ENCODE measurements at places on chromosomes 3 and 15. TPM values are rescaled to one million over a fixed set of nuclear protein-coding genes. Genes with fewer than 3 reads are reported as not detected.

DNA sequence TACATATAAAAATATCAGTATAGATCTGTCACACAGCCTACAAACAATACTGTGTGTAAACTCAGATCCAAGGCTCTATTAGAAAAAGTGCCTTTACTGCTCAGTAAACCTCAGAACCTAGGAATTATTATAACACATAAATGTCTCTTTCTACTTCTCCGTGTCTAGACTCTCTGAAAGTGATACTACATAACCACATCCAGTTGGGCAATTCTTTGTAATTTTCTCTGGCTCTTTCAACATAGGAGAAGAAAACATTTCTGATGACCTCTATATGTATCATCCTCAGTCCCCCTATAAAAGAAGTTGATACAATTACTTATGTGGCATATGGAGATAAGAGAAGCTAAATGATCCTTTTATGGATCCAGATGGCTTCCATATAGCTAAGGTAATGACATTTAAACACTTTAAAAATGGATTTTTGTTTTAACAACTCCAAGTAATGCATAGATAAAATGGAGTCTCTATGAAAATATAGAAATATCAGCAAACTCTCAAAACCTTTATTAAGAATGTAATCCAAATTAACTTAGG lies 104.5 kb downstream of the LSAMP start:
- H3K27ac ChIP-seq, result no peak overlapping the region
- peaks cover 15% of the 10 kb centered on the region for H3K4me1 ChIP-seq
- H3K27me3 ChIP-seq, result no peaks in the 10 kb centered on the region
- DNase-seq, result no peak

DNA sequence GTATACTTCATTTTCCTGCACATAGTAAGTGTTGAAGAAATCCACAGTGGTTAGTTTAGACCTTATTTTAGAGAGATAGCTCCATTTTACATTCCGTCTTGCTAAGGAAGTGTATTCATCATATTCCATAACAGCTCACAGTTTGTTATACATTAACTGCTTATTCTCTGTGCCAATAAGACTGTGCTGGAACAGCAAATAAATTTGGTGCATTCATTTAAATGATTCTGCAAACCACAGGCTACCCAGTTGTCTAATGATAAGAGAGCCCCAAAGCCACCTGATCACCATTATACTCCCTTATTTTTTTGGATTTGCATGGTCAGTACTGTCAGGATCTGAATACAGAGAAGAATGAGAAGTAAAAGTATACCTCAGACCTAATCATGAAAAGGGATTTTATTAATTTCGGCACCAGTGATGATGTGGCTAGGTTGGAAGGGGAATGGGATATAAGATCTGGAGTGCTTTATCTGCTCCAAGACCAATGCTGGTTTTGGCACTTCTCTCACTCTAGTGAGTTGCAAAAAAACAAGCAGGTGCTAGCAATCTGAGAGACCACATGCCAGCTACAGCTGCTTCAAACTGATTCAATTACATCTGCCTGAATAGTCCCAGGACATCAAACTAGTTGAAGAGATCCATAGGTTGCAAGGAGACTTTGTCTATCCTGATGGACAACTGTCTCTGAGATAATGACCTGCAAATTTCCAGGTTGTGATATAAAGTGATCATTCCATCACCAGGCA lies 254.8 kb downstream of the ZBTB20 start:
- no peak for DNase-seq
- H3K4me3 ChIP-seq, result no peak overlapping the region
- H3K27me3 ChIP-seq, result no peaks in the 10 kb centered on the region
- no peaks in the 10 kb centered on the region for H3K4me1 ChIP-seq

DNA sequence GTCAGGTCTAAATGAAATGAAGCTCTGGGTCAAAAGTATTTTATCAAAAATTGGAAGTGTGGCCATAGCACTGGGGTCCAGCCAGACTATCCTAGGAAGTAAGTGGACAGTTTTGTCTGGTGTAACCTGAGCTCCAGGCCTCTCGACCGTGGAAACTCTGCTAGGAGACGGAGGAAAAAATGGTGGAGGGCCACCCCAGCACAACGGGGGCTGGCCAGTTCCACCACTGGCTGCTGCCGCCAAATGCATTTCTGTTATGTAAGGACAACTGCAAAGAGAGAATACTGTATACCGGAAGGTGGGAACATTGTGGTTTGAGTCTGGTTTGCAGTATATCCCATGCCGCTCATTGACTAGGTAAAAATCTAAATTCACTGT lies 235.7 kb downstream of the GREM1 start:
- no peaks in the 10 kb centered on the region for H3K36me3 ChIP-seq
- no peaks in the 10 kb centered on the region for H3K27me3 ChIP-seq
- peak; percentile 49 for DNase-seq

The AADACL2 gene
- not detected for total RNA-seq

The HDC gene
- total RNA-seq, result 0.31 TPM

DNA sequence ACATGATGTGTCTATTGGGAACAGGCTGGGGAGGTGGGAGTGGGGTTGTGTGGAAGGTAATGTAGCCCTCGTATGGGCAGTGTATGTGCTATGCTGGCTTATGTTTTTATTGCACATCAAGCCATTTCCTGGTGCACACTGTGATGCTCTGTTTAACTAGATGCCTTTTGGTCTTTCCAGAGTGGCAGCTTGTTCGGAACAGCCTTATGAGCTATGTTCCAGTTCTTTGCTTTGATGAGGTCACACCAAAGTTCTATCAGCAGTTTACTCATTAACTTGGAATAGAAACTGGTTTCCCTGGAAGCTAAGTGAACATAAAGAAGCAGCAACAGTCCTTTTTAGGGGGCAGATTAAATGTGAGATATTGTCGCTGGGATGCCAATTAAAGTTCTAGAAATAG lies 133.9 kb downstream of the DIPK2A start:
- H3K4me3 ChIP-seq, result no peak overlapping the region
- H3K27ac ChIP-seq, result no peak overlapping the region
- H3K27me3 ChIP-seq, result no peaks in the 10 kb centered on the region

DNA sequence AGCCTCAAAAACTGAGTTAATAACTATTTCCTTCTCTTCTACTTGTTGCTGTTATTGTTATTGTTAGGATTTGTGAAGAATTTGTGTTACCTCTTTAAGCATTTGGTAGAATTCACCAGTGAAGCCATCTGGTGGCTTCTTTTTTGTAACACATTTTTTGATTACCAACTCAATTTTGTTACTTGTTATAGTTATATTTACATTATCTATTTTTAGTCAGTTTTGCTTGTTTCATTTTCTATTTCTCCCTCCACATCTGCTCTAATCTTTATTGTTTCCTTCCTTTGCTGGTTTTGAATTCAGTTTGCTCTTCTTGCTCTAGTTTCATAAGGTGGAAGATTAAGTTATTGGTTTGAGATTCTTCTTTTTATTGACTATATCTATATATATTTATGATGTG lies 3.7 kb upstream of the SLC9C1 start:
- no peaks in the 10 kb centered on the region for H3K27me3 ChIP-seq
- no peak overlapping the region for H3K4me3 ChIP-seq
- H3K4me1 ChIP-seq, result peaks cover 5% of the 10 kb centered on the region
- no peaks in the 10 kb centered on the region for H3K36me3 ChIP-seq
- no peak for DNase-seq

GRCh38 chr3:13173186-13173585 lies 100.0 kb upstream of the IQSEC1 start:
- no peak overlapping the region for H3K4me3 ChIP-seq
- no peak overlapping the region for H3K27ac ChIP-seq
- no peaks in the 10 kb centered on the region for H3K36me3 ChIP-seq
- H3K4me1 ChIP-seq, result no peaks in the 10 kb centered on the region
- DNase-seq, result no peak

- no peak overlapping the region for H3K4me3 ChIP-seq
- H3K27ac ChIP-seq, result no peak overlapping the region
- DNase-seq, result no peak
- H3K4me1 ChIP-seq, result no peaks in the 10 kb centered on the region
- H3K27me3 ChIP-seq, result no peaks in the 10 kb centered on the region
Observed at GRCh38 chr3:28756056-28756455, 407.4 kb upstream of the AZI2 start.

DNA sequence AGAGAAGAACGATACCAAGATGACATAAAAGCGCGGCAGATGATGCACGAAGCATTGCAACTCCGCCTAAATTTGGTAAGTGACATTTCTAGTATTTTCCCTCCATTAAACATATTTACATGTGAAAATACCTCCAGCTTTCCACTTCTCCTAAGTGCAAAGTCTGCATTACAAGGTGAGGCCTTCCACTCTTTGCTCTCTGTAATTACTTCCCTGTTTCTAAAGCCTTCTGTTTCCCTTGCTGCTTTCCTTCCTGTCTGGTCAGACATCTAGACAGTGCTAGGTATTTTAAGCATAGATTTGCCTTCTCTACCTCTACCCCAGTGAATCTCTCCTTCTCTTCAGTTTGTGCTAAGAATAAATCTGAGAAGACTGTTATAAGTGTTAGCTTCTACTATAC lies 1.9 kb downstream of the P2RY12 start:
- H3K4me1 ChIP-seq, result no peaks in the 10 kb centered on the region
- H3K4me3 ChIP-seq, result no peak overlapping the region
- H3K36me3 ChIP-seq, result peaks cover 28% of the 10 kb centered on the region
- no peak for DNase-seq

DNA sequence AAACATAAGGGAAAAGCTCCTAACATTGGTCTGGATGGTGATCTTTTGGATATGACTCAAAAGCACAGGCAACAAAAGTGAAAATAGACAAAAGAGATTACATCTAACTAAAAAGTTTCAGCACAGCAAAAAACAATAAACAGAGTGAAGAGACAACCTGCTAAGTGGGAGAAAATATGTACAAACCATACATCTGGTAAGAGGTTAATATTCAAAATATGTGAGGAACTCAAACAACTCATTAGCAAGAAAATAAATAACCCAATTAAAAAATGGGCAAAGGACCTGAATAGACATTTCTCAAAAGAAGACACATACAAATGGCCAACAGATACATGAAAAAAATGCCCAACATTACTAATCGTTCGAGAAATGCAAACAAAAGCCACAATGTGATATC lies 19.0 kb upstream of the NR1I2 start:
- H3K36me3 ChIP-seq, result no peaks in the 10 kb centered on the region
- no peak for DNase-seq
- no peak overlapping the region for H3K27ac ChIP-seq

The CCDC33 gene
- total RNA-seq, result 2.8 TPM

- H3K36me3 ChIP-seq, result no peaks in the 10 kb centered on the region
- no peak overlapping the region for H3K4me3 ChIP-seq
- H3K4me1 ChIP-seq, result no peaks in the 10 kb centered on the region
- DNase-seq, result no peak
- no peak overlapping the region for H3K27ac ChIP-seq
- peaks cover 5% of the 10 kb centered on the region for H3K27me3 ChIP-seq
Observed at GRCh38 chr3:185164428-185165217, 11.8 kb upstream of the C3orf70 start.

DNA sequence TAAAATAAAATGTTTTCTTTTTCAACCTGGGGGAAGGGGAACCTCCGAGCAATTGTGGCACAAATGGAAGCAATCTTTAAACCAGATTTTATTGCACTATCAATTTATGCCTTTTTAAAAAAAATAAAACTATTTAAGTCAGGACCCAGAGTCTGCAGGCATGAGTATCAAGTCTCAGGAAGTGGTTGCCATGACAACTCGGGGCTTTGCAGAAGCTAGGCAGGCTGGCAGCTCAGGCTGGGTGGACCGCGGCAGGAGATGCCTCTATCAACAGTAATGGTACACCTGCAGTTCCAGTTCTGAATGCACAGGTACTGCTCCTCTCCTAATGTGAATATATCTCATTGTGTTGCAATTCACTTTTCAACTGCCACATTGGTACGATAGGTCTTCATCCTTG lies 447.7 kb downstream of the GABRG3 start:
- no peak overlapping the region for H3K27ac ChIP-seq
- H3K27me3 ChIP-seq, result no peaks in the 10 kb centered on the region
- H3K4me1 ChIP-seq, result no peaks in the 10 kb centered on the region
- H3K36me3 ChIP-seq, result no peaks in the 10 kb centered on the region
- H3K4me3 ChIP-seq, result no peak overlapping the region

The EFCAB12 gene
- total RNA-seq, result 1.2 TPM

The C3orf20 gene
- not detected for total RNA-seq

- peaks cover 9% of the 10 kb centered on the region for H3K4me1 ChIP-seq
- no peaks in the 10 kb centered on the region for H3K27me3 ChIP-seq
- H3K36me3 ChIP-seq, result peaks cover 19% of the 10 kb centered on the region
- DNase-seq, result no peak
- no peak overlapping the region for H3K4me3 ChIP-seq
Observed at GRCh38 chr15:63535689-63536088, 31.3 kb downstream of the USP3 start.

- H3K27me3 ChIP-seq, result no peaks in the 10 kb centered on the region
- no peaks in the 10 kb centered on the region for H3K4me1 ChIP-seq
- no peak for DNase-seq
- H3K4me3 ChIP-seq, result no peak overlapping the region
Observed at GRCh38 chr15:71390096-71390495, 274.8 kb downstream of the THSD4 start.

- no peak overlapping the region for H3K4me3 ChIP-seq
- H3K4me1 ChIP-seq, result no peaks in the 10 kb centered on the region
- no peak overlapping the region for H3K27ac ChIP-seq
- no peaks in the 10 kb centered on the region for H3K27me3 ChIP-seq
- DNase-seq, result no peak
Observed at GRCh38 chr15:39487458-39487735, 93.5 kb upstream of the THBS1 start.

GRCh38 chr3:55885721-55886120 lies 398.6 kb upstream of the WNT5A start:
- no peak for DNase-seq
- no peak overlapping the region for H3K27ac ChIP-seq
- H3K4me1 ChIP-seq, result no peaks in the 10 kb centered on the region
- H3K36me3 ChIP-seq, result no peaks in the 10 kb centered on the region

GRCh38 chr3:23676093-23676492 lies 129.7 kb upstream of the UBE2E1 start:
- no peaks in the 10 kb centered on the region for H3K4me1 ChIP-seq
- no peak overlapping the region for H3K27ac ChIP-seq
- no peaks in the 10 kb centered on the region for H3K36me3 ChIP-seq
- H3K27me3 ChIP-seq, result peaks cover 21% of the 10 kb centered on the region

DNA sequence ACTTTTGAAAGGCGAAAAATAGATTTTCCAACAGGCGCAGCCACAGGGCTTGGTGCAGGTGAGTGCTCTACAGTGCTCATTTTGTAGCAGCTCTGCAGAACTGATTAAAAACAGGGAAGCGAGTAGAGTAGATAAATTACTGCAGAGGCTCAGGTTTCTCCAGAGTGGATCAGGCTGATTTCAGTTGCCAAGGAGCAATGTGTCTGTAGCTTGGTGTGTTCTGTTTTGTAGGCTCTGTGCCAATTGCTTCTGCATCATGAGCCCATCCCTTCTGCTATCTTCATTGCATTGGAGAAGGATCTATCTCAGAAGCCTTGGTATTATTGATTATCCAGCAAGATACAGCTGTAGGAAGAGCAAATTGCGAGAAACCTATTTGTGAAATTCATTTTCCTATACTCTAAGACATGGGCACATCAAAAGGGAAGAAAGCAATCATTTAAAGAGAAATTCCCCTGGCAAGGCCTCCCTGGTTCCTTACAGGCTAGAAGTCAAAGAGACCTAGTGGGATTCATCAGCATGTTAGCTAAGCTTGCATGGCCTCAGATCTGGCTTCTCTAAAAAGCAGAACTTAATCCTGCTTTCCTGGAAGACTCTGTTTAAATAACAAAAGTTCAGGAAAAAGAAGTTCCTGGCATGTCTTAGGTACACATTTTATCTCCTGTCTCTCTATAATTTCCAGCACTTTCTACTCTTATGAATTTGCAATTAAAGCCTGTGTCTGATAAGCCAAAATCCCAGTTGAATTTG lies 432.4 kb upstream of the ATP10A start:
- no peak for DNase-seq
- no peaks in the 10 kb centered on the region for H3K27me3 ChIP-seq
- no peaks in the 10 kb centered on the region for H3K36me3 ChIP-seq
- H3K4me3 ChIP-seq, result no peak overlapping the region
- H3K27ac ChIP-seq, result no peak overlapping the region

- no peak overlapping the region for H3K4me3 ChIP-seq
- H3K27ac ChIP-seq, result no peak overlapping the region
- DNase-seq, result no peak
- H3K27me3 ChIP-seq, result no peaks in the 10 kb centered on the region
Observed at GRCh38 chr3:111324645-111325044, 217.4 kb upstream of the CD96 start.

Data from endodermal cell (in vitro differentiated cells).